ENCODE measurements at places on chromosomes 16 and 17.

- no peak for DNase-seq
These were observed 85.3 kb upstream of the NSRP1 start for GRCh38 chr17:30031214-30031869.

GRCh38 chr17:10871914-10872313, 34.0 kb upstream of the PIRT start:
- DNase-seq, result no peak

GRCh38 chr17:37220607-37220953, 155.2 kb upstream of the C17orf78 start:
- DNase-seq, result no peak

GRCh38 chr17:17015230-17015629, 27.0 kb upstream of the MPRIP start:
- no peak for DNase-seq

- DNase-seq, result no peak
These were observed 15.3 kb downstream of the MEAK7 start for GRCh38 chr16:84489131-84489530.

GRCh38 chr17:41178843-41179616, 1.0 kb upstream of the KRTAP4-2 start:
- DNase-seq, result no peak

GRCh38 chr17:50044483-50044882, 11.4 kb upstream of the ITGA3 start:
- DNase-seq, result no peak

DNA sequence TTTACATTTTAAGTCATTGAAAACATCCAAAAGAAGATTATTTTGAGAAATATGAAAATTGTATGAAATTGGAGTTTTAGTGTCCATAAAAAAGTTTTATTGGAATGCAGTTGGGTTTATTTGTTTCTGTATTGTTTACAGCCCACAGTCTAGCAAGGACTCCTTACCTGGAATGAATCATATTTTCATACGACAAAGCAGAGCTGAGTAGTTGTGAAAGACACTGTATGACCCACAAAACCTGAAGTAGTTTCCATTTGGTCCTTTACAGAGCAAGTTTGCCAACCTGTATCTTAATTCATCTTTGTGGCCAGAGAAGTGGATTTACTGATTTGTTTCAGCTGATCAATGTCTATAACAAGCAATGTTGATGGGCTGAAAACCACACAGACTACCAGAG, 10.3 kb downstream of the CCL18 start:
- no peak for DNase-seq

GRCh38 chr16:68186877-68187276, 49.0 kb downstream of the ESRP2 start:
- no peak for DNase-seq

GRCh38 chr17:30780343-30780742, 44.1 kb downstream of the CRLF3 start:
- no peak for DNase-seq

DNA sequence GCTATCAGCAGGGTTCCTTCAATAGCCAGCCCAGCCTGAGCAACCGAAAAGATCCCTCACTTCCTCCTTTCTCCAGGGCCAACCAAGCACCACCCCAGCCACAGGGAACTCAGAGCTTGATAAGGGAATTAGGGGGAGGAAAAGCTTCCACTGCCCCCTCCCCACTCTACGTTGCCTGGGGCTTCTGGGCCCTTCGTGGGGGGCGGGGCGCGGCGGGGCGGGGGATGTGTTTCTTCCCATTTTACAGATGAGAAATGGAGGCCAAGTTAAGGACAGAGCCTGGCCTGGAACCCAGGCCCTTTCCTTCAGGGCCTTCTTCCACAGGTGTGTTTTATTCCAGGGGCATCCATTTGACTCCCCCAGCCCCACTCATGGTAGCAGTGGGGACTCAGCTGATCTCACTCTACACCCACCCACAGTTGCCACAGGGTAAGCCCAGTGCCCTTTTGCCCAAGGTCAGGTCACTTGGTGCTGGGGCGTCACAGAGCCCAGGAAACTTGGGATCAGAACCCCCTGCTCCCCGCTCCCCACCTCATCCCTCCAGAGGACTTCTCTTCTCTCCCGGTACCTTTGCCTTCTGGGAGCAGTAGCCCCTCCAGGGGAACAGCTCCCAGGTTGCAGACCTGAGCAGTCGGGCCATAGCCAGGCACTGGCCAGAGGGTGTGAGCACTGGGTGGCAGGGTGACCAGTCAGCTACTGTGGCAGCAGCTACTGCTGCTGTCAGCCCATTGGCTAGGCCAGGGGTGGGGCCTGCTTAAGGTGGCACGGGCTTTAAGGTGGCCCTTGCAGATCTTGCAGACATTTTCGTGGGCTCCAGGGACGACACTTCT, at the start of gene LDHD:
TSS of gene LDHD (minus strand) at position 700 of the 830 bp plus-strand sequence. CDS start at position 640, 60 bp downstream.
- DNase-seq, result peak; percentile 74

GRCh38 chr16:61233713-61234112, 802.5 kb downstream of the CDH8 start:
- no peak for DNase-seq

DNA sequence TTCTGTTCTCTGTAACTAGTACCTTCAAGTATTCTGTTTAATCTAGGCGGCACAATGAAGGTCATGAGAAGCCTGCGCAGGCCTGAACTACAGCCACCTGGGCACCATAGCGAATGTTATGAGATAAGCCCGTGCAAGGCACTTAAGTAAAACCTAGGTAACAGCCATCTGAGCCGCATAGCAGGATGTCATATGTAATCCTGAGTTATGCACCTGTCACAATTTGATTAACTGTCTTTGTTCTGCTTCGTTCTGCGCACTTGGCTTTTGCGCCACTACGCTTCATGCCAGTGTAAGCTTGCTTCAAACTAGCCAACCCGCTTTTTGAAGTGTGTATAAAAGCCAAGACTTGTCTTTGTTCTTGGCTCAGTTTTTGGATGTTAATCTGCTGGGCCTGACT, 449.8 kb downstream of the KCNJ18 start:
- peak; percentile 50 for DNase-seq

DNA sequence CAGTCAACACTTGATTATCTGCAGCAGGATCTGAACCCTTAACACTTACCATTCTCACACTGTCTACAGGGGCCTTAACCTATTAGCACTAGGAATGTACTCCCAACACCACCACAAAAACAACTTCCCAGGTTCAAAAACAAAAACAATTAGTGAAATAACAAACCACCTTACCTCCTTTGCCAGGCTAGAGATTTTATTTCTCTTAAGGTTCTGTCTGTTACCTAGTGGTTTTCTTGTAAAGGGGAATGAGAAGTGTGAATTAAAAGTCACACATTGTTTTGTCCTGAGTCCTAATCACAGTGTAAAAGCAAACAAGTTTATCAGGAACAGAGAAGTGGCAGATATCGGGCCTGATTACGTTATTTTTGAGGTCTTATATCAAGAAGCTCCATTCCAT, 9.7 kb downstream of the SMARCE1 start:
- DNase-seq, result no peak

- DNase-seq, result no peak
These were observed 2.9 kb upstream of the TTYH2 start for GRCh38 chr17:74210191-74211140.

- no peak for DNase-seq
These were observed 190.4 kb downstream of the ABCC12 start for GRCh38 chr16:47965439-47965838.

GRCh38 chr17:33021731-33022408, 30.2 kb downstream of the SPACA3 start:
- no peak for DNase-seq

DNA sequence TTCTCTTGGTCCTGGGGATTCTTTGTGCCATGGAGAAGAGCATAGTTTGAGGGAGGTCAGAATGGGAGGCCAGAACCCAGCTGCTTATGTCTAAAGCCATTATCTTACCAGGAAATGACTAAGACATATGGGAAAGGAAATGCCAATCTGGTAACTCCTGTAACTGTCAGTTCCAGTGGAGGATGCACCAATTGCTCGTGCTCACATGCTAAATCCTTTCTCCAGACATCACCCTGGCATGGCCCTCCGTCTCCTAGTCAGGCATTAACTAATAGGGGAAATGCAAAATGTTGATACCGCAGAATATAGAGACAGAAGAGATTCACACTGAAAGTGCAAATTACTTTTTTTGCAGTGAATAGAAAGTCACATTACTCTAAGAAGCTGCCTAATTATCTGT, 255.6 kb upstream of the HSBP1 start:
- DNase-seq, result no peak

DNA sequence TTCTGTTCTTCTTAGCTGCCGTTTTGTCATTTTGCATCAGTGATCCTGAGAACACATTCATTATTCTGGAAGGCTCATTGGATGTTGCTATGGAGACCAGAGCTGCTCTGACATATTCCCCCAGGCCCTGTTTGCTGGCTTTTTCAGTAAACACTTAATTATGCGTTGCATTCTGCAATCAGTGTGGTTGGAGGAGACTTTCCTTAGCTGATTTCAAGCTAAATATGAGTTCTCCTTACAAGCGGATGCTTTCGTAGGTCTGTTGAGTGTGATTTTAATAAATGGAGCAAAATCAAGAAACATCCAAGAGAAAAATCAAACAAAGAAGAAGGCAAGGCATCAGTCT, 38.2 kb upstream of the NUDT7 start:
- DNase-seq, result no peak

- no peak for DNase-seq
These were observed 39.7 kb downstream of the CACNG4 start for GRCh38 chr17:67004181-67004580.

GRCh38 chr17:31653691-31654090, 205.4 kb downstream of the COPRS start:
- no peak for DNase-seq

DNA sequence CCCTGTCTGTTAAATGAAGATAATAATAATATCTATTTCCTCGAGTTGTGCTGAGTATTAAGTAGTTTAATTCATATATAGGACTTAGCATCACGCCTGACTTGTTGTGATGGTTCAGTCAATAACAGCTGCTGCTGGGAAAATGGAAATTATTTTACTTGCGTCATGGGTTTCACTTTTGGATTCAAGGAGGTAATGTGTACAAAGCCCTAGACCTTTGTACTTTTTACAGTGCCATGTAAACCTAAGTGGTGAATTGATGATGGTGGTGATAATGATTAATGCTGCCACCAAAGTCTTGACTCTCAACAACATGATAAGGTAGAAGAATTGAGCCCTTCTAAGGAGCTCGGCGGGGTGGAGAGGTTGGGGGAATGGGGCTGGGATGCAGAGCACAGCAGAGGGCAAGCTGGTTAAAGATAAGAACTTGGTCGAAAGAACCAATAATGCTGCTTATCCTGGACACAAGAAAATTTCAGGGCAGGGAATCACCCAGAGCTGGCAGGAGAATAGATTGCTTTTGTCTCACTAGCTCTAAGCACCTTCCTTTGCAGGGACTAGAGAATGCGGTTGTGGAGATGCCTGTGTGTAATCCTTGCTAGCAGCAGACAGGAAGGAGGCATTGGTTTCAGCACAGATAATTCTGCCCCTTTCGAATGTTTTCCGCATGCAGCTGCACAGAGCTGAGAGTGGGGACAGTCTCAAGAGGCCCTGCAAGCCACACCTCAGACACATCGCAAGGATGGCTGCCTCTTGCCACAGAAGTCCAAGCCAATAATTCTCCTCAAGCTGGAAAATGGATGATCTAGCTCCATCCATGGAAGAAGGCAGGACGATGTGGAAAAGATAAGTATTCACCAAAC, 187.1 kb downstream of the TMEM114 start:
- no peak for DNase-seq

DNA sequence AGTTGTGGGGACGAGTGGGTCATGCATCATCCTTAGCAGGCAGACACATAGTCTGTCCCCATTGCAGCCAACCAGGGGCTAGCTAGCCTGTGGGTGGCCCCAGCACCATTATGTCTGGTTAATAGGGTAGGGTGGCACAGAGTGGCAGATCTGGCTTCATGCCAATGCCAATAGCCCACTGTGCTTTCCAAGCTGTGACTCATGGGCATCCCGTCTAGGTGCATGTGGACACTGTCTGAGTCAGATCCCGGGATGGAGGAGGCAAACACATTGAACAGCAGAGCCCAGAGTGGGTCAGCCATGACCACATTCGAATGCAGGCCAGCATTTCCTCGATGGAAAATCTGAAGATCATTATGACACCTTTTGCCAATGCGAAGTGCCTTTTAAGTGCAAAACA, 2.5 kb downstream of the HS3ST2 start:
- DNase-seq, result no peak

DNA sequence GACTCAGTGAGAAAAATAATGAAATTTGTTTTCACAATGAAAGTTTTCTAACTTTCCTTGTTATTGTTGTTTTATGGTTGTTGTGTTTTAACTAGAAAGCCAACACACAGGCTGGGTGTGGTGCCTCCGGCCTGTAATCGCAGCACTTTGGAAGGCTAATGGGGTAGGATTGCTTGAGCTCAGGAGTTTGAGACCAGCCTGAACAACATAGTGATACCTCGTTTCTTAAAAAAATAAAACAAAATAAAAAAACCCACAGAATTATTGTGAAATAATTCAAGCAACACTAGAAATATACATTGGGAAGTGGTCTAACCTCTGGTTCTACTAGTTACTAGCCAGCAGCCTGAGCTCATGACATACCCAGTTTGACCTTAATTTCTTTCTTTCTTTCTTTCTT, 630 bp downstream of the MILR1 start:
- no peak for DNase-seq

- DNase-seq, result no peak
These were observed 25.5 kb downstream of the CACNG4 start for GRCh38 chr17:66990047-66990446.

- DNase-seq, result no peak
These were observed 23.6 kb downstream of the C16orf90 start for GRCh38 chr16:3471518-3472176.

- no peak for DNase-seq
These were observed 166.2 kb upstream of the RPL38 start for GRCh38 chr17:74037320-74037719.

- no peak for DNase-seq
These were observed 20.5 kb downstream of the EMC8 start for GRCh38 chr16:85778873-85779272.

GRCh38 chr17:74282587-74283370, 8.7 kb downstream of the DNAI2 start:
- no peak for DNase-seq

- no peak for DNase-seq
These were observed 66.5 kb upstream of the TNRC6C start for GRCh38 chr17:77892031-77892430.

DNA sequence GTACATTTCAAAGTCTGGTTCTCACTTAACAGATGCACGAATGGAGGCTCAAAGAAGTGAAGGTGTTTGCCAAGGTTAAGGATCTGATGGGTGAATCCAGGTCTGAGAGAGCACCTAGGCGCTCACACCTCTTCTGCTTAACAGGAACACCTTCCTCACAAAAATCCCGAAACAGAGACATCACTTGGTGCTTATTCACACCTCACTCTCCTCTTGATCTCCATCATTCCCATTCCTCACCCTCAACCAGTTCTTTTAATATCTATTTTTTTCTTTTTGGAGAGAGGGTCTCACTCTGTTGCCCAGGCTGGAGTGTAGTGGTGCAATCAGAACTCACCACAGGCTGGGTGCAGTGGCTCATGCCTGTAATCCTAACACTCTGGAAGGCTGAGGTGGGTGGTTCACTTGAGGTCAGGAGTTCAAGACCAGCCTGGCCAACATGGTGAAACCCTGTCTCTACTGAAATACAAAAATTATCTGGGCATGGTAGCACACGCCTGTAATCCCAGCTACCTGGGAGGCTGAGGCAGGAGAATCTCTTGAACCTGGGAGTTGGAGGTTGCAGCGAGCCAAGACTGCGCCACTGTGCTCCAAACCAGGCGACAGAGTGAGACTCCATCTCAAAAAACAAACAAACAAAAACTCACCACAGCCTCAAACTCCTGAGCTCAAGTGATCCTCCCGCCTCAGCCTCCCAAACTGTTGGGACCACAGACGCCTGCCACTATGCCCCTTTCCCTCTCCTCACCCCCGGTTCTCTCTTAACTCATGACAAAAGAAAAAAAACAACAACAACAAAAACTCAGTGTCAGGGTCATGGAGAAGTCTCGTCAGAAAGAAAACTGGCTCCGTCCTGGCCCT, 15.1 kb downstream of the CRYM start:
- no peak for DNase-seq

Data from cerebellar nuclear complex (tissue), 1 donor.